ENCODE measurements at places on chromosomes 13 and 19. TPM values are rescaled to one million over a fixed set of nuclear protein-coding genes. Genes with fewer than 3 reads are reported as not detected.

DNA sequence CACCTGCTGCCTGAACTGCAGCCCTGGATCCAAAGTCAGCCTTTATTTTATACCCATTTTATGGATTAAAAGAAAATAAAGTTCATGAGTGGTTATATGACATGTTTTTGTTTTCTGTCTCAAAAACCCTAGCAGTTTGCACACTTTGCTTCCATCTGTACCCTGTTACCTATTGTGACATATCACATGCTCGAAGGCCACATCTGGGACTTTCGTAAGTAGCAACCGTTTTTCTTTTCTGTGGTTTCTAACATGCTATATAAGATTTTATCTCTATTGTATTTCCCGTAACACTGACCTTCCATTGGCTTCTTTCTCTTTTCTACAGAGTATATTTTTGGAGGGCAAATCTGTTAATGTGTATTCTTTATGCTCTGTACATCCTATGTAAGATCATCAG lies 1007.2 kb downstream of the PCDH9 start:
- H3K27ac ChIP-seq, result no peak overlapping the region
- H3K27me3 ChIP-seq, result no peaks in the 10 kb centered on the region
- H3K36me3 ChIP-seq, result no peaks in the 10 kb centered on the region
- H3K4me3 ChIP-seq, result no peak overlapping the region
- no peaks in the 10 kb centered on the region for H3K4me1 ChIP-seq
- DNase-seq, result no peak

DNA sequence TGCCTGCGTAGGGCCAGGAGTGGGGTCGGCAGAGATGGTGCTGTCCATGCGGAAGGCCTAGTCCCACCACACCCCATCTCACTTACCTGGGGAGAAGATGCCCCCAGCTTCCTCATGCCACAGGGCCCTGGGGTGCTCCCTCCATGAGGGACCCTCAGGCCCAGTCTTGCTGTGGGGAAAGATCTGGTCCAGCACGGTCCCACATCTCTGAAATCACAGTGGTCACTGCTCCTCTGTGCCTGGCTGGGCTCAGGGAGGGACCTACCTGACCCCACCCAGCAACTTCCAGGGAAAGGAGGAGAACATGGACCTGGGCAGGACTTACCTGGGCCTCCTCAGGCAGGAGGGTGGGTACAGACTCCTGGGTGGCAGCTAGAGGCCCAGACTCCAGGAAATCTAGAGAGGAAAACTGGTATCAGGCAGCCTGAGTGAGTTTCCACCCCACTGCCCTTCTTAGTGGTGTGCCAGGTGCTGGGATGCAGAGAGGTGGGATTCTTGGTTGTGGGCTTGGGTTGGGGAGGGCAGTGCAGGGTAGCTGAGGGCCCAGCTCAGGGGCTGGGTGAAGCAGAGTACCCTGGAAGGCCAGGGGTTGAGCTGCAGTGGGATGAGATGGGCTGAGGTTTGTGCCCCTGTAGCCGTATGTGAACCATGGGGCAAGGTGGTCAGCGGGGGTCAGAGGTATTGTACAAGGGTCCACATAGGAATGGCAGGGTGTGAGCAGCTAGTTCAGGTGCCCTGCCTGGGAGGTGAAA lies 3.8 kb downstream of the MZF1 start:
- H3K4me3 ChIP-seq, result no peak overlapping the region
- H3K36me3 ChIP-seq, result no peaks in the 10 kb centered on the region
- peak; percentile 35 for DNase-seq
- no peaks in the 10 kb centered on the region for H3K27me3 ChIP-seq
- H3K27ac ChIP-seq, result no peak overlapping the region
- peaks cover 7% of the 10 kb centered on the region for H3K4me1 ChIP-seq

GRCh38 chr19:4130744-4131438 lies 7.0 kb upstream of the MAP2K2 start:
- H3K36me3 ChIP-seq, result no peaks in the 10 kb centered on the region
- no peak for DNase-seq
- H3K27me3 ChIP-seq, result no peaks in the 10 kb centered on the region
- H3K4me1 ChIP-seq, result no peaks in the 10 kb centered on the region
- H3K27ac ChIP-seq, result no peak overlapping the region
- H3K4me3 ChIP-seq, result no peak overlapping the region

GRCh38 chr19:873084-873483 lies 13.6 kb downstream of the CFD start:
- peaks cover 17% of the 10 kb centered on the region for H3K4me1 ChIP-seq
- H3K36me3 ChIP-seq, result no peaks in the 10 kb centered on the region
- no peak overlapping the region for H3K4me3 ChIP-seq
- no peak for DNase-seq

DNA sequence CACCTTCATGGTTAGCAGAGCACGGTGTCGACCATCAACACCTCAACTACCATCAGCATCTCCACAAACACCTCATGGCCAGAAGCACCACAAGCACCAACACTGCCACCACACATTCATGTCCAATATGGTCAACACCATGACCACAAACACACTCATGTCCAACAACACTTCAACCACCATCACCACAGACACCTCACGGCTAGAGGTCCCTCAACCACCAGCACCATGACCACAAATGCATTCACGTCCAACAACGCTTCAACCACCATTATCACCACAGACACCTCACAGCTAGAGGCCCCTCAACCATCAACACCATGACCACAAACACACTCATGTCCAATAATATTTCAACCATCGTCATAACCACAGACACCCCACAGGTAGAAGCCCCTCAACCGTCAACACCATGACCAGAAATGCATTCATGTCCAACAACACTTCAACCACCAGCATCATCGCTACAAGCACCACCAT lies 10.2 kb downstream of the TRAPPC5 start:
- no peak overlapping the region for H3K27ac ChIP-seq
- H3K4me3 ChIP-seq, result no peak overlapping the region
- H3K27me3 ChIP-seq, result no peaks in the 10 kb centered on the region
- DNase-seq, result no peak
- no peaks in the 10 kb centered on the region for H3K4me1 ChIP-seq

- H3K36me3 ChIP-seq, result no peaks in the 10 kb centered on the region
- H3K4me1 ChIP-seq, result no peaks in the 10 kb centered on the region
- DNase-seq, result no peak
- H3K4me3 ChIP-seq, result no peak overlapping the region
These were observed 16.2 kb downstream of the ZNF791 start for GRCh38 chr19:12626958-12627357.

The HCN2 gene
- 0.13 TPM for polyA plus RNA-seq

DNA sequence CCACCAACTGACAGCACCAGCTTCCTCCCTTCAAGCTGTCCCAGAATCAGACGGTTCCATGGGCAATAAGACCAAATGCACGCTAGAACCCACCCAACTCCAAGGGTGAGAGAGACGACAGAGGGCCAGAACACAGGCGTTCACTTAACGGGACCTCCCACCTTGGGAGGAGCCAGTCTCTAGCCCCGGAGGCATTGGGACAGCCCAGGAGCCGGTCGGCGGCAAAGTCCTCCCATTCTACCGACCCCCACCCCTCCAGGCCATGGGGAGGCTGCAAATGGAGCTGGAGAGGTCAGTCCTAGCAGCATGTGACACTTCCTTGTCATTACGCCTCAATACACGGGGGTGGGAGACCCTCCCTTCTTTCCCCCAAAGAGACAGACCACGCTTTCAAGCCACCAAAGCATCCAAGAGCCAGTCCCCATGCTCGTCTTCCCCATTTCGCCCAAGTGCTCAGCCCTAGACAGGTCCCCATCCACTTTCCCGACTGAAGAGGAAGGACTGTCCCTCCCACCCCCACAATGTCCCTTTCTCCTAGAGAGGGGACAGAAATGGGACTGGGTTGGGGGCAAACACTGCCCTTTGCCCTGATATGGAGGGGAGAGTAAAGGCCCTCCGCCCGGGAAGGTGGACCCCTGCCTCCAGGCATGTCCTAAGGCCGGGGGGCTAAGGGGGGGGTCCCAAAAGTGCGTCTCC lies 964 bp downstream of the KHSRP start:
- H3K27ac ChIP-seq, result peak overlapping the region; percentile 24
- H3K4me1 ChIP-seq, result peaks cover 4% of the 10 kb centered on the region
- no peaks in the 10 kb centered on the region for H3K27me3 ChIP-seq
- no peaks in the 10 kb centered on the region for H3K36me3 ChIP-seq
- peak overlapping the region; percentile 81 for H3K4me3 ChIP-seq

The C1QTNF9B gene
- polyA plus RNA-seq, result 0.11 TPM

The KRTDAP gene
- polyA plus RNA-seq, result not detected

The RGCC gene
- 14.9 TPM for polyA plus RNA-seq

- H3K4me1 ChIP-seq, result no peaks in the 10 kb centered on the region
- no peak overlapping the region for H3K27ac ChIP-seq
- DNase-seq, result no peak
- H3K27me3 ChIP-seq, result no peaks in the 10 kb centered on the region
- no peaks in the 10 kb centered on the region for H3K36me3 ChIP-seq
These were observed 39.1 kb downstream of the GPR180 start for GRCh38 chr13:94640721-94641120.

GRCh38 chr13:111904701-111905608 lies 162.0 kb upstream of the SOX1 start:
- H3K4me3 ChIP-seq, result no peak overlapping the region
- H3K36me3 ChIP-seq, result no peaks in the 10 kb centered on the region
- DNase-seq, result no peak
- no peaks in the 10 kb centered on the region for H3K27me3 ChIP-seq
- H3K4me1 ChIP-seq, result no peaks in the 10 kb centered on the region

- no peak overlapping the region for H3K4me3 ChIP-seq
- H3K27me3 ChIP-seq, result no peaks in the 10 kb centered on the region
- DNase-seq, result no peak
- H3K36me3 ChIP-seq, result no peaks in the 10 kb centered on the region
- H3K27ac ChIP-seq, result no peak overlapping the region
- no peaks in the 10 kb centered on the region for H3K4me1 ChIP-seq
These were observed 1198.3 kb downstream of the OLFM4 start for GRCh38 chr13:54226876-54227275.

GRCh38 chr13:113741191-113741668 lies 17.8 kb upstream of the TMEM255B start:
- no peaks in the 10 kb centered on the region for H3K4me1 ChIP-seq
- no peaks in the 10 kb centered on the region for H3K36me3 ChIP-seq
- H3K27me3 ChIP-seq, result no peaks in the 10 kb centered on the region

DNA sequence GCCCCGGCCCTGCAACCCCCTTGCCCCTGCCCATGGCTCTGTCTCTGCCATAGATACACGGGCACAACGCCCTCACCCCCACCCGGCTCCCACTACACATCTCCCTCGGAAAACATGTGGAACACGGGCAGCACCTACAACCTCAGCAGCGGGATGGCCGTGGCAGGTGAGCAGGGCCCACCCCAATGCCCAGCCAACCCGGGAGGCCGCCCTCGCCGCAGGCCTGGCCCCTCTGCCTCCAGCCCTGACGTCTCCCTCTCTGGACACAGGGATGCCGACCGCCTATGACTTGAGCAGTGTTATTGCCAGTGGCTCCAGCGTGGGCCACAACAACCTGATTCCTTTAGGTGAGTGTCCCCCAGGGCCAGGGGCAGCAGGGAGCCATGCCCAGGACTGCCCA lies 7.7 kb downstream of the YIPF2 start:
- no peaks in the 10 kb centered on the region for H3K36me3 ChIP-seq
- no peak for DNase-seq
- no peaks in the 10 kb centered on the region for H3K27me3 ChIP-seq
- H3K4me1 ChIP-seq, result peaks cover 2% of the 10 kb centered on the region

The PSG1 gene
- 0.27 TPM for polyA plus RNA-seq

DNA sequence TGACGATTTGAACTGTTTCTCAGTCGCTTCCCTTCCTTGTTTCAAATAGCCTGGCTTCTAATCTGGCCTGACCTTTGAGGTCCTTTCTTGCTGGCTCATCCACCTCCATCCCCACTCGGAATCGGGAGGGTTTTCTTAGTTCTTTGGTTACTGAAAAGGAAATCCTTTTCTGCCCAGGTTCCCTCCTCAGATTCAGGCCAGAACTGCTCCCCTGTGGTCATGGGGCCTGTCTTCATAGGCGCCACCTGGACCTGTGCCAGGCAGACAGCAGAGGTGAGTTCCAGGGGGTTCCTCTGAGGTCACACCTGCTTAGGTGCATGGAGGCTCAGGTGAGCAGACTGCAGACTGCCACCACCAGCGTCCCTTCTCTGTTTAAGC lies 62.4 kb downstream of the AKAP11 start:
- H3K27ac ChIP-seq, result no peak overlapping the region
- DNase-seq, result no peak
- no peaks in the 10 kb centered on the region for H3K27me3 ChIP-seq
- no peak overlapping the region for H3K4me3 ChIP-seq

The GPR12 gene
- polyA plus RNA-seq, result not detected

The ZFP30 gene
- 7.0 TPM for polyA plus RNA-seq

Data from ovary (tissue), 10 donors.